ENCODE measurements at places on chromosomes 5 and 9.

DNA sequence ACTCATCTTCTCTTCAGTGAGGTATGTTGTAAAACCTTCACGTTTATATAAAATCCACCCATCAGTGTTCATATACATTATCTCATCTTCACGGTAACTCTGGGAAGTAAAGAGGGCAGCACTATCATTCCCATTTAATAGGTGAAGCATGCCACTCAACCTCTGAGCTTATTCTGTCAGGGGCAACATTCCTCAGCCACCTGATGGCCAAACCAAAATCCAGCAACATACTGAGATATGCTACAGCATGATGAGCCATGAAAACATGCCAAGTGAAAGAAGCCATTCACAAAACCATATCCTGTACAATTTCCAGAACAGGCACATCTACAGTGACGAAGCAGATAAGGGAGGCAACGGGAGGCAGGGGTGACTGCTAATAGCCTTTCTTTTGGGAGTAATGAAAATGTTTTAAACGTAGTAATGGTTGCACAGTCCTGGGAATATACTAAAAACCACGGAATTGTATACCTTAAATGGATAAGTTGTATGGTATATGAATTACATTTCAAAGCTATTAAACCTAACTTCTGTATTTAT, 167.4 kb downstream of the TSSK1B start:
- DNase-seq: no peak

GRCh38 chr9:124020520-124021384, 9.2 kb downstream of the LHX2 start:
- no peak for DNase-seq

GRCh38 chr5:139470821-139471300, at the start of gene SMIM33:
TSS of gene SMIM33 (plus strand) at chr5:139471004. CDS start at chr5:139471122, 118 bp downstream.
- no peak for DNase-seq

GRCh38 chr5:141597814-141598213, 21.0 kb downstream of the DIAPH1 start:
- no peak for DNase-seq

- peak; percentile 85 for DNase-seq
Measured at GRCh38 chr5:138336952-138337684, 948 bp upstream of the FAM53C start.

GRCh38 chr5:137668637-137669036, 67.3 kb downstream of the KLHL3 start:
- DNase-seq: no peak

GRCh38 chr5:33311893-33312292, 128.9 kb upstream of the TARS1 start:
- peak; percentile 66 for DNase-seq

DNA sequence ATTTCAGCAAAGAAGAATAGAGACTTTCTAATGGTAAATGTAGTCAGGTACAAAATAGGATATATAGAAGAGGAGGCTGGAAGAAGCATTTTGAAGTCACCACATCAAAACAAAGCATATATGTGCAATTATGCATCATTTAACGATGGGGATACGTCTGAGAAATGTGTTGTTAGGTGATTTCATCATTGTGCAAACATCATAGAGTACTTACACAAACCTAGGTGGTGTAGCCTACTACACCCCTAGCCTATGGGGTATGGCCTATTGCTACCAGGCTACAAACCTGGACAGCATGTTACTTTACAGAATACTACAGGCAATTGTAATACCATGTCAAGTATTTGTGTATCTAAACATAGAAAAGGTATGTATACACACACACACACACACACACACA, 28.4 kb downstream of the ELP1 start:
- DNase-seq: no peak

- DNase-seq: no peak
Measured at GRCh38 chr5:90889325-90889600, 330.7 kb downstream of the ADGRV1 start.

DNA sequence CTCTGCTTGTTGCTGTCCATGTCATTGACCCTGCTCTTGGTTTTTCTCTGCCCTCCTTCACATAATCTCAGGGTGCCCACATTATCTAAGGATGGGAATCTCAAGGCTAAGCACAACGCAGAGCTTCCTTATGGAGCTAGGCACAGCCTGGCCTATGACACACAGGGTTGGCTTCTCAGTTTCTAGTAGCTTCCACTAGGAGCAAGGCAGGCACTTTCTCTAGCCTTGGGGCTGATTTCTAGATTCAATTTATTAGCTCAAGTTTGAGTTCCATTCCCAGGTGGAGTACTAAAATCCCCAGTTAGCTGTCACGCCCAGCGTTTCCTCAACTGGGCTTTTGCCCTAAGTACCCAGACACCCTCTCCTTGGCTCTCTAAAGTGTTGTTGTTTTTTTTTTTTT, 12.4 kb downstream of the IL4 start:
- DNase-seq: no peak

DNA sequence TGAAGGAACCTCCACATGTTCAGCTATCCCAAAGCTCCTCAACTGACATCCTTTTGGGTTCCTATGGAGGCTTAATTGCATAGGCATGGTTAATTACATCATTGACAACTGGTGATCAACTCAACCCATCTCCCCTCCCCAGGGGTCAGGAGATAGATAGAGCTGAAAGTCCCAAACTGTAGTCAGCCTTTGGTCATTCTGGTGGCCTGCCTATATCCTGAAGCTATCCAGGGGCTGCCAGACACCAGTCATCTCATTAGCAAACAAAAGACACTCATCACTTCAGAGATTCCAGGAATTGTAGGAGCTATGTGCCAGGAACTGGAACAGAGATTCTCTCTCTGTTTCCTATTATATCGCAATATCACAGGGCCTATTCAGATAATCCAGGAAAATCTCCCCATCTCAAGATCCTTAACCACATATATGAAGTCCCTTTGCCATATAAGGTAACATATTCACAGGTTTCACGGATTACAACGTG, 646.5 kb upstream of the GRAMD2B start:
- no peak for DNase-seq

DNA sequence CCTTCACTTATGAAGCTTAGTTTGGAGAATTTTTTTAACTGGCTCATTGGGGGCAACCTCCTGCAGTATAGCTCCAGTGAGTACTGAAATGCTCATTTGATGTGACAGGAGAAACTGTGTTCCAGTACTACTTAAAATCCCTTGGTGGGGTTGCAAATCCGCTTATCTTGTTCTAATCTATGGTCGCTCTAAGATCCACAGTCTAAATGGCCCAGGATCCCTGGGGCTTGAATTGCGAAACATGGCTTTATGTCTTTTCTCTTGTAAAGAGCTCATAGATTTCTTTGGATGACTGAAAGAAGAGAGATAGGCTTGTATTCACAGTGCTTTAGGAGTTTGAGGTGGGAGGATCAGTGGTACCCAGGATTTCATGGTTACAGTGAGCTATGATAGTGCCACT, 52.7 kb downstream of the ADAMTSL1 start:
- no peak for DNase-seq

GRCh38 chr5:131505237-131505908, 129.7 kb downstream of the RAPGEF6 start:
- no peak for DNase-seq

GRCh38 chr9:93976973-93977372, 21.8 kb upstream of the BARX1 start:
- no peak for DNase-seq

DNA sequence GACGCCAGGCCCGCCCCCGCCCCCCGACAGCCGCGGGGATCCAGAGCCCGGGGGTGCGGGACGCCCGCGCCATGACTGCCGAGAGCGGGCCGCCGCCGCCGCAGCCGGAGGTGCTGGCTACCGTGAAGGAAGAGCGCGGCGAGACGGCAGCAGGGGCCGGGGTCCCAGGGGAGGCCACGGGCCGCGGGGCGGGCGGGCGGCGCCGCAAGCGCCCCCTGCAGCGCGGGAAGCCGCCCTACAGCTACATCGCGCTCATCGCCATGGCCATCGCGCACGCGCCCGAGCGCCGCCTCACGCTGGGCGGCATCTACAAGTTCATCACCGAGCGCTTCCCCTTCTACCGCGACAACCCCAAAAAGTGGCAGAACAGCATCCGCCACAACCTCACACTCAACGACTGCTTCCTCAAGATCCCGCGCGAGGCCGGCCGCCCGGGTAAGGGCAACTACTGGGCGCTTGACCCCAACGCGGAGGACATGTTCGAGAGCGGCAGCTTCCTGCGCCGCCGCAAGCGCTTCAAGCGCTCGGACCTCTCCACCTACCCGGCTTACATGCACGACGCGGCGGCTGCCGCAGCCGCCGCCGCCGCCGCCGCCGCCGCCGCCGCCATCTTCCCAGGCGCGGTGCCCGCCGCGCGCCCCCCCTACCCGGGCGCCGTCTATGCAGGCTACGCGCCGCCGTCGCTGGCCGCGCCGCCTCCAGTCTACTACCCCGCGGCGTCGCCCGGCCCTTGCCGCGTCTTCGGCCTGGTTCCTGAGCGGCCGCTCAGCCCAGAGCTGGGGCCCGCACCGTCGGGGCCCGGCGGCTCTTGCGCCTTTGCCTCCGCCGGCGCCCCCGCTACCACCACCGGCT, 1.0 kb downstream of the FOXE1 start:
- DNase-seq: no peak

GRCh38 chr9:4301971-4302427, 2.1 kb upstream of the GLIS3 start:
- DNase-seq: peak; percentile 81

- DNase-seq: peak; percentile 73
Measured at GRCh38 chr5:158609333-158610050, 490.2 kb downstream of the EBF1 start.

DNA sequence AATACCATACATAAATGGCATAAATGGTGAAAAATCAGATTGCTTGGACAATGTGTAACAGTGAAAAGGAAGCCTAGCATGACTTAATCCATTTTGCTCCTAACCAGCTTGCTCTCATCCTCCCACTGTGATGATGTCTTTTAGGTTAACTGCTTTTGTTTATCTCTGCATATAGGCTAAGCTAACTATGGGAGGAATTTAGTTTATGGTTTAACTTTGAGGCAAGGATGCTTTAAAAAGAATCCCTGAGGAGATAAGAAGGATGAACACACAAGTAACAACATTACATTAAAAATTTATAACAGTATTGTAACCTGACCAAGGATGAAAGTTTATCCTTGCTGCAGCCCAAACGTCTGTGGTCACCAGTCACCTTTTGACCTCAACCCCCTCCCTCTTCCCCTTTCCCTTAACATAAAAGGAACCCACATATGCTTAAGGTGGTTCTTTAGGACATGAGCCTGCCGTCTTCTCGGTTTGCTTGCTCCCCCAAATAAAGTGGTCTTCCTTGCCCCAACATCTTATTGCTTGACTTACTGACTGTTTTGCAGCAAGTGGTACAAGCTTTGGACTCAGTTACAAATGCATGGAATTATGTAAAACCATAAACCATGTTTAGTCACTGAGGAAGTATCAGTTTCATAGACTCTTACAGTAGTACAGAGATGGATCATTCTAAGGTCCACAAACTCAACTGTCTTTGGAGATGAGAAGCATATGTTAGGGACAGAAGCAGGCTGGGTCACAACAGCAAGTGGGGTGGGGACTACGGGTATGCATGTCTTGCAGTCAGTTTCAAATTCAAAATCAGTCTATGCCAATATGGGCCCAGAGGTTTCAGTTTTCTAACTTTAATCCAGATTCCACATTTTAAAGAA, 31.3 kb downstream of the AGXT2 start:
- no peak for DNase-seq

- no peak for DNase-seq
Measured at GRCh38 chr5:134477462-134478245, 47.8 kb upstream of the JADE2 start.

DNA sequence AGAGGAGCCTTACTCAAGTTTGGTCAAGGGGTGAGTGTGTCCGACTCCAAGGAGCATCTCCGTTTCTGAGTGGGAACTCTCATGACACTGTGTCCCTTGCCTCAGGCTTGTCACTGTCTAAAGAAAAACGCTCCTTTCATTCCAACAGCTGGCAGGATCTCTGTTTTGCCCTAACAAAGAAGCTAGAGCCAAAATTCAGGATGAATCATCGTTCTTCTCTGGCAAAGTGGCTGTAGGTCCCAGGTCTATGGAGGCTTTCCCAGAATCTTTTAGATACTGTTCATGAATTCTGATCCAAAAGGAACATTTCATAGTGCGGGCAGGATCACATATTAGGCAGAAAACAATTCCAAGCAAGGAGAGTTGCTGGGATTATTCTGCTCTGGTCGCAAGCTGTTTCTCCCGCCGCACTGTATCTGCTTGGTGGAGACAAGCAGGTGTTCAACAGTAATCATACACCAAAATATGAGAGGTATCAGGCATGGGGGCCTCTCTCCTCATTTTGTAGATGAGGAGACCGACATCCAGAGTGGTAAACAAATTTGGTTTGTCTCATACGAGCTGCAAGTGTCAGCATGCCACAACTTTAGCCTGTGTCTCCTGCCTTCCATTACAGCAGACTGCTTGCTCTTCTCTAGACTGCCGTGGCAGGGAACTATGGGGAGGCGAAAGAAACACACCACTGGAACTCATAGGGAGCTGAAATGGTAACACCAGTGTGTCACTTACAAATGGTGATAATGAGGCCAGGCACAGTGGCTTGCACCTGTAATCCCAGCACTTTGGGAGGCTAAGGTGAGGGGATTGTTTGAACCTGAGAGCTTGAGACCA, 72.6 kb downstream of the ENTREP1 start:
- DNase-seq: peak; percentile 36

GRCh38 chr5:102561894-102562760, 63.3 kb upstream of the SLCO6A1 start:
- DNase-seq: peak; percentile 11

DNA sequence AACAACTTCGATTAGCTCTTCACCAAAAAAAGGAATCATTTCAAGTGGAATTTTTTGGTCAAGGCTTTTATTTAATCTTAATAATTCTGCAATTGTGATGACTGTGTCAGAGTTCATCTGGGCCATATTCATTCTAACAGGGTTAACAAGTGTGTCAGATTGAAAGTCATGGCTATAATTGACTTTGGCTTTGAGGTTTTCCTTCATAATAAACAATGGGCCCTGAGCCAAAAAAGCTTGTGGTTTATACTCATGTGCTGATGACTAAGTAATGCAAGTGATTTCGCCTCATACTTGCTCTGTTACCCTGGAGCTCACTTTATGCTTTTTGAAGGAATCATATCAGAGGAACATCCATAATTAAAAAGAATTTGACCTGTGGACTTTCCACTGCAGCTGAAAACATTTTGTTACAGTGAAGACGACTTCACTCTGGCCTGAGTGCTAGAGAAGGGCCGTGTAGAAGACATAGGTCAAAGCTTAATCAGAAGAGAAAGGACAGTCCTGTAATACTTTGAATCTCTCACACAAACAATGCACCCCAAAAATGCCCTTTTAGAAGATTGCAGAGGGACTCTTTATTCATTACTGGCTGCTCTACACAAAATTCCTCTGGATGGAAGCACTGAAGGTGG, 101.7 kb downstream of the GDNF start:
- peak; percentile 47 for DNase-seq

Data from GM03348 (cell line).